ENCODE measurements at places on chromosomes 16 and 17.
A peak's percentile ranks its signal among the peaks of the same experiment; 100 is the strongest.

- no peak for DNase-seq
These were observed 74.0 kb downstream of the SEC14L1 start for GRCh38 chr17:77214743-77215142.

DNA sequence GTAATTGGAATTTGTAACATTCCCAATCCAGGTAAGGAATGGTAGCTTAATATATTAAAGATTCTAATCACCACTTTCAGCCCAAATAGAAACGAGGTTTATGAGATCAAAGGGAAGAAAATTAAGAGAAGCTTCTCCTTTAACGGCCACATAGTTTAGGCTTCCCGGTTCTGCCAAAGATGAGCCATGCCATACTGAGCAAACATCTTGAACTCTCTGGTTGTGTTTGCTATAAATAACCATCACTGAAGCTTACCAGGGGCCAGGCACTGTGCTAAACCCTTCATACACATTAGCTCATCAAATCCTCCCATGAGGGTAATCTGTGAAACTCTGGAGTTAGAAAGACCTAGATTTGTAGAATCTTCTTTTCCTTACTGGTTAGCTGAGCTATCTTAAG is 2.8 kb downstream of the MYH11 start:
- no peak for DNase-seq

DNA sequence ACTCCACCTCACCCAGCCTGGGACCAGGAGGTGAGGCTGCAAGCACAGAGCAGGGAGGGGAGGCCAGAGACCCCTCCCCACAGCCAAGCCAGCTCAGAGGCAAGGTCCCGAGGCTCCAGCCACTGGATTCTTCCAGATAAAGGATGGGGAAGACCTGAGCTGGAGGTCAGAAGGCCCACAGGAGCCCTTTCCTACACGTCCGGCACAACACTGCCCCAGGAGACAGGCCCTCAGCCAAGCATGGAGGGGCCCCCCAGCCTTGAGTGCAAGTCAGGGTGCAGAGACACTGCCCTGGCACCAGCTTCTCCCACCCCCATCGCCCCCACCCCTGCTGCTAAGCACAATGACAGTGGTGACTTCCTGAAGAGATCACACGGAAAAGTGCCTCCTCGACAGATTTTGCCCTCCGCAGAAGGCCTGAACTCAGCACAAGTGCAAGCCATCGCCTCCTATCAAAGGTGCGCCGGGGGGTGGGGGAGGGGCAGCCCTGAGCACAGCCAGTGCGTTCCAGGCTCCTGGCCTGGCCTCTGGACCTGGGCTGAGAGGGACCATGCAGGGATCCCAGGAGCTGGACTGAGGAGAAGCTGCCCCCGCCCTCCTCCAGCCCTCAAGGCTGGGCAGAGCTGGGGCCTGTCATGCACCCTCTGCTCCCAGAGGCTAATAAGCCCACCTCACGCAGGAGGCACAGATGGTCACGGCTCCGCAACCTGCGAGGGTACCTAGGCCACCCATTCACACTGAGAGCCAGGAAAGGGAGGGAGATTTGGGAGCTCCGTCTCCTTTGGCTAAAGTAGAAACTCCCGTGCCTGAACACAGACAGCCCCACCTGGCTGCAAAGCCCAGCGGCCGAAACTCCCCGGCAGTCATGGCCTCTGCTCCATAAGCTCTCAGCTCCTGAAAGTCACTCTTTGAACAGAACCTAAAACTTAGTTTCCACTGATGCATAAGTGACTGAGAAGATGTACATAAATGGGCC is 2.7 kb downstream of the MAFG start:
- DNase-seq: peak; percentile 29

GRCh38 chr16:87310610-87311009 is 6.6 kb downstream of the C16orf95 start:
- no peak for DNase-seq

GRCh38 chr16:56884026-56884582 is 19.1 kb downstream of the SLC12A3 start:
- no peak for DNase-seq

DNA sequence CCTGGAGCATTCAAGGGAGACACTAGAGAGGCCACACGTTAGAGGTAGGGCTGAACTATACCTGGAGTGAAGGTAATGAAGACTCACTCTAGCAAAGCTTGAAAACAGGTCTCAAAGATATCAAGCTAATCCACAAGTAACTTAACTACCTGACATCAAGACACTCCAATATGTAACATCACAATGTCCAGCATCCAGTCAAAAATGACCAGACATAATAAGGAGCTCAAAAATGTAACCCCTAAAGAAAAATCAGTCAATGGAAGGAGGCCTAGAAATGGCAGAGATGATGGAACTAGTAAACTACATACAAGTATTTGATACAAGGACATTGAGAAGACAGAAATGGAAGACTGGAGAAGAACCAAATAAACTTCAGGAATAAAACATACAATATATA is 6.0 kb downstream of the TEKT3 start:
- no peak for DNase-seq

- no peak for DNase-seq
These were observed 2.4 kb downstream of the SOST start for GRCh38 chr17:43756201-43756600.

- DNase-seq: no peak
These were observed 536.9 kb upstream of the CDH11 start for GRCh38 chr16:65658787-65659220.

- DNase-seq: no peak
These were observed 967 bp upstream of the CDH15 start for GRCh38 chr16:89170346-89171215.

- no peak for DNase-seq
These were observed 66.1 kb downstream of the PLD6 start for GRCh38 chr17:17139972-17140589.

GRCh38 chr16:57138281-57138935 is 46.0 kb downstream of the CPNE2 start:
- DNase-seq: no peak

GRCh38 chr17:45043813-45044540 is 7.5 kb downstream of the DCAKD start:
- DNase-seq: no peak

GRCh38 chr16:17282247-17282646 is 188.5 kb downstream of the XYLT1 start:
- DNase-seq: no peak

DNA sequence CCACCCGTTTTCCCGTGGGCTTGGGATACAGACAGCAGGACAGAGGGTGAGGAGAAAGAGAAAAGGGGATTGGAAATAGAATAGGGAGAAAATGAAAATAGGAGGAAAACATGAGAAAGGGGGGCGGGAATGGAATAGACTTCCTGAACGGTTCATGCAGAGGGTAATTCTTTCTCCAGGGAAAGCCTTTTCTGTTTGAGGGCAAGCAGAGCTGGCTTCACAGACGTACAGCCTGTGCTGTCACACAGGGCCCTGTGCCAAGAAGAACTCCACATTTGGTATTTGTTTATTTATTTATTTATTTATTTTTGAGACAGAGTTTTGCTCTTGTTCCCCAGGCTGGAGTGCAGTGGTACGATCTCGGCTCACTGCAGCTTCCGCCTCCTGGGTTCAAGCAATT is 12.0 kb downstream of the MILR1 start:
- no peak for DNase-seq

DNA sequence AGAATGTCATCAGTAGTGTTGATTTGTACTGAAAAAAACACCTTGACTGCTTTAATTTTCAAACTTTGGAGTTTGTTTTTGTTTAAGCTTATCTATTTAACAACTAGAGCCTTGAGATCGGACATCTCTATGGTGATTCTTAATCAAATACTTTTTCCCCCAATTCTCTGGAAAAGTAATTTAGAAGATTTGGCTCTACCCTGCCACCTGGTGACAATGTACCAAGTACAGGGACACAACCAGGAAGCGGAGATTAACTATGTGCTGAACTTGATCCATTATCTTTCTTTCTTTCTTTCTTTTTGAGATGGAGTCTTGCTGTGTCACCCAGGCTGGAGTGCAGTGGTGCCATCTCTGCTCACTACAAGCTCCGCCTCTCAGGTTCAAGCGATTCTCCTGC is 30.8 kb downstream of the USP43 start:
- no peak for DNase-seq

DNA sequence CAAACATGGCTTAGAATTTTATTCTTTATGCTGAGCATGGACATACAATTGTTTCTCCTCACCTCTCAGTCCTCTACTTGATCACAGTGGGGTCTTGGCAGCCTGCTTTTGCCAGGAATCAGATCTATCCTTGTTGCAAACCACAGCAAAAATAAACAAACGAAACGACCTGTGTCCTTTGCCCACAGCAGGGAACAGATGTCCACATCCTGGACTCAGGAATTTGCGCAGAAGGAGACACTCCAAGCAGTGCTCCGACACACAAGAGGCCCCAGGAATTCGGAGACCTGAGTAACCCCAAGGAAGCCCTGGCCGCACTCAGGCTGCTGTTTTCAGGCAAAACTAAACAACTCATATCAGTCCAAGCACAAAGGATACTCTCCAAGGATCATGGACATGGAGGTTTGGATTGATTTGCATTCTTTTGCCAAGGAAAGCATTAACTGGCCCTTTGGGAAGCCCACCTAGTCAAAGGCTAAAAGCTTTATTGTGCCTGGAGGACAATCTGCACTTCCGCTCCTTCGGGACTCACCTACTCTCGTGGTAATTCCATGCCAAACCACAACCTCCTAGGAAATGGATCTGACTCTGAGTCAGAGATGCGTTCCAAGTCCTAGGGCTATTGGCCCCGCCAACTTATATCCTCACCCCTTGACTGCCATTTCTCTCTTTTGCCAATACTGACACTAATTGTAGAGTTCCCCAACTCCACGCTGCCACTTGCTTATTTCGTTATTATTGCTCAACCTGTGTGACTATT is 271.1 kb upstream of the CDH11 start:
- DNase-seq: no peak

DNA sequence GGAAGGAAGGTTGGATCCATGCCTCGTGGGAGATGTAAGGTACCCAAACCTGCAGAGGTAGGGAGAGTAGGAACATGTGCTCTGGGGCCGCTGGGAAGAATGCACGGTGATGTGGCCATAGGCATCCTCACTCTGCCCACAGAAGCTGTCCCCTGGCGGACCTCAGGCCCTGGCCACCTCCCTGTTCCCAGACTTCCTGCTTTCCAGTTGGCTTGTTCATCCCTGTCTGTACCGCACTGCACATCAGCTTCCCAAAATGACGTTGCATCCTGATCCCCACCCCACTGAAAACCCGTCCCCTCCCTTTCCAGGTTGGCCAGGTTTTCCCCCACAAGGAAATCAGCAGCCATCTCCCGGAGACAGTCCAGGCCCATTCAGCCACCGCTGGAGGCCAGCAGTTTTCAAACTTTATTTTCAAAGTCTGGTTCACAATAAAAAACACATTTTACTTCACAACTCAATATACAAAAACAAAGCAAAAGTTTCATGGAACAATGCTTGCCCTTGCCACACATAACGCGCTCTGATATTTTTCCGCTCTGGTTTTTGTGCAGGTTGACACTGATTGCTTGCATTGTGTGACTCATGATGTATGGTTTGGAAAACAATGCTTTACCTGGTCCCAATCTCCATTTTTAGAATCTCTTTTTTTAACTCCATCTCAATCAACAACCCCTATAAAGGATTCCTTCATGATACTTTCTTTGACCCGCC is 143.0 kb downstream of the GAS7 start:
- no peak for DNase-seq

DNA sequence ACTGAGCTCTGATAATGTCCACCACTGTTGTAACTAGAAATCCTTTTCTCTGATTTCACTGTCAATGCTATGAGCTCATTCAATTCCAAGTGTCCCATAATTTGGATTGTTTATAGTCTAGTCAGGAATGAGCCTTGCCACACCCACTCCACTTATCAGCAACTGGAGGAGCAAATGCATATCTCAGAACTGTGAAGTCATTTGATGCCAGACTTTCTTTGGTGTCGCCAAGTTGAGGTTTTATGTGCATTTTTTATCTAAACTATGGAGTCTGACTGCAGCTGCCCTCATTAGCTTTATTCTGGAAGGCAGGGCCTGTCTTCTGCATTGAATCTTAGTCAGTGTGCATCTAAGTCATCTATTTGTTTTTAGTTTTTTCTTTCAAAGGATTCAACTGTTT is 361.3 kb downstream of the PMP22 start:
- DNase-seq: no peak

DNA sequence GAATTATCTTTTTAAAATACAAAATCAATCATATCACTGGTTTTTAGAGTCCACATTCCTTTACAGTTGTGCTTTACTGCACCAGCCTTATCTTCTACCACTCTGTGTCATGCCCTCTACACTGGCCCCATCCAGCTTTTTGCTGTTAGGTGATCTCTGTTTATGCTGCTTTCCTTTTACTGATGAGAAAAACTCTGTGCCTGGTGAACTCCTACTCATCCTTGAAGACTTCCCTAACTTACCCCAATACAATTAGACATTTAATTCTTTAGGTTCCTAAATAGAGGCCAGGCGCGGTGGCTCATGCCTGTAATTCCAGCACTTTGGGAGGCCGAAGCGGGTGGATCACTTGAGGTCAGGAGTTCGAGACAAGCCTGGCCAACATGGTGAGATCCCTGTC is 64.6 kb downstream of the MRTFB start:
- DNase-seq: no peak

- DNase-seq: no peak
These were observed 62.2 kb downstream of the NXN start for GRCh38 chr17:917391-917811.

GRCh38 chr16:50580180-50580798 is 32.1 kb downstream of the NKD1 start:
- no peak for DNase-seq

DNA sequence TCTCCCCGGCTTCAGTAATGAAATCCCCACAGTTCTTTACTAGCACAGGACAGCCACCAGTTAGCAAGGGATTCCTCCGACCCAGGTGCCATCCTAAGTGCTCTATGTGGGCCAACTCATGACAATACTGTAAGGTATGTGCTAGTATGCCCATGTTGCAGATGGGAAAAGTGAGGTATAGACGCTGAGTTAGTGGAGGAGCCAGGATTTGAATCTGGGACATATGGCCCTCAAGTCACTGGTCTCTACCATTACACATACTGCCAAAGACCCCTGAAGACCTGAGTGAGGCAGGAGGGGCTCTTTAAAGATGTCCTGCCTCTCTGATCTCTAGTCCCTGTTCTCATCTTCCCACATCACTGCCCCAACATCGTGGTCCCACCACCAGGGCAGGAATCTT is 36.2 kb upstream of the MRPS23 start:
- no peak for DNase-seq

DNA sequence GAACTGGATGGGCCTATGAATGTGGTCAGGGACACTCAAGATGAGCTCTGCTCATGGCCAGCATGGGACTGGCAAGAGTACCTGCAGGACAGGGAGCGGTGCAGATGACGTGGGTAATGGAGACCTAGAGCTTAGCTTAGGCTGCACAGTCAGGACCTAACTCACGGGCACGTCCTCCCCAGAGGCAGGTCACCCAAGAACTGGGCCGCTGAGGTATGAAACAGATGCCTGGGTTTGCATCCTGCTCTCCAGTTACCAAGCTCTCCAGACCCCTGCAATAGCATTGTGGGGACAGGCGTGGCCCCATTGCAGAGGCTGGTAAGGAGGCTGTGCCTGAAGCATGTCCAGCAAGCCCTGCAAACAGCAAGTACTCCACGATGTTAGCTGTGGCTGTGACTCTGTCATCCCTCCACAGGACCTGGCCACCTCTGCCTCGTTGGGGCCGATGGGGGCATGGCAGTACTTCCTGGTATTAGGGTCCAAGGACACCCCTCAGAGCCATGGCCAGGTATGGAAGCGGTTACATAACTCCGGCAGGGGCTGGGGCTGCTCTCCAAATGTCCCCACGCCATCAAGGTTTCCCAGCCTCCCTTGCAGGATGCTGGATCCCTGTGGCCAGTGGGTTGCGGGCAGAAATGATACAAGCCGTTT is 37.5 kb upstream of the RBFOX3 start:
- DNase-seq: no peak

GRCh38 chr17:41812381-41813151 is at the start of gene FKBP10:
Gene FKBP10, plus strand, starts transcription at chr17:41813004. Its CDS starts 31 bp downstream, at chr17:41813035.
- DNase-seq: no peak

Data from CD4-positive, alpha-beta T cell treated with Interleukin-6 at 100 ng/mL for 8 hours (primary cell).